ENCODE measurements at places on chromosomes 7 and 10.
A peak's percentile ranks its signal among the peaks of the same experiment; 100 is the strongest.

- DNase-seq, result no peak
These were observed 83.1 kb upstream of the SEMA3A start for GRCh38 chr7:84277628-84278224.

DNA sequence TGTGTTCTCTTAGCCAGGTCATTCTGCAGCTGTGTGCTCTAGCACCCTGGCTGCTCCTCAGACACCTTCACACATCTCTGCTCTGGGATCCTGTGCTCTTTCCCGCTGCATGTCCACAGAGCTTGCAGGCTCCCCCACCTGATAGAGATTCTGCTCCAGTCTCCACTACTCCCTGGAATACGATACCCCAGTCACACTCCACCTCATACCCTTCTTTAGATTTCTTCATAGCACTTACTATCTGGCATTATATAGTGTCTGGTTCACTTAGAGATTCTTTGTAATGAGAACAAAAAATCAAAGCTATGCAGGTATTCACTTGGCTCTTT lies 88.0 kb downstream of the CELF2 start:
- DNase-seq, result no peak

- DNase-seq, result no peak
These were observed 161.6 kb downstream of the BICC1 start for GRCh38 chr10:58674251-58674650.

DNA sequence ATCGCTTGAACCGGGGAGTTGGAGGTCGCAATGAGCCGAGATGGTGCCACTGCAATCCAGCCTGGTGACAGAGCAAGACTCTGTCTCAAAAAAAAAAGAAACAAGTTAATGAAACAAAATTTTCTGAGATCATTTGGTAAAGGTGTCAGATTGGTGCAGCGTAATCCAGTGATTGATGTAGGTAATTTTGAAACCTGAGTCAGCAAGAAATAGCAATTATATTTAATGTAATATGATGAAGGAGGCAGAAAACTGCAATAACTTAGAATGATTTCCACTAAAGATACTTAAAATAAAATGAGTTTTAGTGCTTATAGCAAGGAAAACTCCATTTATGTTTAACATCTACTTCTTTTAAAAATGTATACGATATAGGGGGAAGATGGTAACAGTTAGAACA lies 1049.8 kb upstream of the C7orf33 start:
- DNase-seq, result no peak

DNA sequence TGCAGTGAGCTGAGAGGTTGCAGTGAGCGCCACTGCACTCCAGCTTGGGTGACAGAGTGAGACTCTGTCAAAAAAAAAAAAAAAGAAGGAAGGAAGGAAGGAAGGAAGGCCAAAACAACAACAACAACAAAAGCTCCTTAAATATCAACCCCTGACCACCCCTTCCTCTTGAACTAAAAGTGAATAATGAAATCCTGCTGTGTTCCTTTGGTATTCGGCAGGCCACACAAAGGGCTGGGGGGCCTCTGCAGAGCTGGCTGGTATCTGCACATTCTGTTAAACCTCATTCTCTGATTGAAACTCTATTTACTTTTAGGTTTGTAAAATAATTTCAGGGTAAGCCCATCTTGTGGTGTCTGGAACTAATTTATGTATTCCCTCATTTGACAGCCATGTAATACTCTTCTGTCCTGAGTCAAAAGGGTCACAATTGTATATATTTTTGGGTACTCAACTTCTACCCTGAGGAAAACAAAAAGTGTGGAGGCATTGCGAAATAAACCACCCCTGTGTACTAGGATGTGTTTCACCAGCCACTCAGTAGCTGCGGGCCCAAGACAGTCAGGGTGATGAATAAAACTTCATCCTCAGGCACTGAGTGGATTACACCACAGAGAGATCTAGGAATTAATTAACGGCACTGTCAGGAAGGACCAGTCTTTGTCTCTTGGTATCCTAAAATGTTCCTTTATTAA lies 446.4 kb upstream of the PFKP start:
- DNase-seq, result no peak

- peak; percentile 75 for DNase-seq
These were observed 51.0 kb downstream of the COL1A2 start for GRCh38 chr7:94445696-94446194.

DNA sequence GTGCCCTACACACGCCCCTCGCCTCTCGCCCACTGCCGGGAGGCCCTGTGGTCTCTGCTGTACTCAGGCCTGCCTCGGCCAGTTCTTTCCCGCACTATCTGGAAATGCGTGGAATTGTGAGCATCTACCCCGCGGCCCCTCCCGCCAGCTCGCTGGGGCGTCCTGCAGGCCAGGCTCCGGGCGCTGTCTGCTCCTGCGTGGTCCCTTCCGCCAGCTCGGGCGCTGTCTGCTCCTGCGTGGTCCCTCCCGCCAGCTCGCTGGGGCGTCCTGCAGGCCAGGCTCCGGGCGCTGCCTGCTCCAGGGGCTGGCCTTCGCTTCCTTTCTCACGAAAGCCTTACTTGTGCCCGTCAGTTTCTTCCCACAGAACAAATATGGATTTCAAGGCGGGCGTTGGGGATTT lies 14.9 kb downstream of the GET4 start:
- DNase-seq, result no peak

DNA sequence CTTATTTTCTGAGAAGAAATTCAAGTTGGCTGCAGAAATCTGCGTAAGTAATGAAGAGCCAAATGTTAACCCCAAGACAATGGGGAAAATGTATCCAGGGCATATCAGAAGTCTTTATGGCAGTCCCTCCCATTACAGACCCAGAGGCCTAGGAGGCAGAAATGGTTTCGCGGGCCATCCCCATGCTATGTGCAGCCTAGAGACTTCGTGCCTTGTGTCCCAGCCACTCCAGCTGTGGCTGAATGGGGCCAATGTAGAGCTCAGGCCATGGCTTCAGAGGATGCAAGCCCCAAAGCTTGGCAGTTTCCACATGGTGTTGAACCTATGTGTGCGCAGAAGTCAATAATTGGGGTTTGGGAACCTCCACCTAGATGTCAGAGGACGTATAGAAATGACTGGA lies 131.9 kb downstream of the GPR37 start:
- no peak for DNase-seq

DNA sequence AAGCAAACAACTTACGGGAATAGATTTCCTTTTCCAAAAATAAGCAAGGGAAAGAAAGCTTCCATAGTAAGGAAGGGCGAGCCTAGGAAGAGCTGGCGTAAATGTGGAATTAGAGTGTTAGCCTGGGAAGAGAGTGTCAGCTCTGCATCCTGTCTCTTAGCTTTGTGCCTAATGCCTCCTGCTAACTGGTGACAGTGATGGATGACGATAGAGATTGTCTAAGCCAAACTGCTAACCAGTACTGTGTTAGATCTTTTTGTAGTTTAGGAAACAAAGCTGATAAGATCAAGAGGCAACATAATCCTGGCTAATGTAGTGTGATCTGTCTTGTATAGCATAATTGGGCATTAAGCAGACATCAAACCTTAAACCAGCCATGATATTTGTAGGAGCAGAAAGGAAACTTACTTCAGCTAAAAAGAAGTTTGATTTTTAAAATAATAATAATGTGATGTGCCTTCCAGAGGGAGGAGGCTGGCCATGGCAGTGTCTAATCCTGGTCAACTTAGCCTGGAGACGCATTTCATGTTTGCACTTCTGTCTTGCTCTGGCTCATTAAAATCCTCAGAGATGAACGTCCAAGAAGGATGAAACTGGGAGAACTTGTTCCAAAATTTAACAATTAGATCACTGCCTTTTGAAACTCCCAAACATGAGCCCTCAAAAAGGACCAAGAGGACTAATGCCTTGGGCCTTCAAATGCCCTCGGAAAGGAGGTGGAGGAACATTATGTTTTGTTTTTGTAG lies 85.1 kb downstream of the FAM204A start:
- no peak for DNase-seq

DNA sequence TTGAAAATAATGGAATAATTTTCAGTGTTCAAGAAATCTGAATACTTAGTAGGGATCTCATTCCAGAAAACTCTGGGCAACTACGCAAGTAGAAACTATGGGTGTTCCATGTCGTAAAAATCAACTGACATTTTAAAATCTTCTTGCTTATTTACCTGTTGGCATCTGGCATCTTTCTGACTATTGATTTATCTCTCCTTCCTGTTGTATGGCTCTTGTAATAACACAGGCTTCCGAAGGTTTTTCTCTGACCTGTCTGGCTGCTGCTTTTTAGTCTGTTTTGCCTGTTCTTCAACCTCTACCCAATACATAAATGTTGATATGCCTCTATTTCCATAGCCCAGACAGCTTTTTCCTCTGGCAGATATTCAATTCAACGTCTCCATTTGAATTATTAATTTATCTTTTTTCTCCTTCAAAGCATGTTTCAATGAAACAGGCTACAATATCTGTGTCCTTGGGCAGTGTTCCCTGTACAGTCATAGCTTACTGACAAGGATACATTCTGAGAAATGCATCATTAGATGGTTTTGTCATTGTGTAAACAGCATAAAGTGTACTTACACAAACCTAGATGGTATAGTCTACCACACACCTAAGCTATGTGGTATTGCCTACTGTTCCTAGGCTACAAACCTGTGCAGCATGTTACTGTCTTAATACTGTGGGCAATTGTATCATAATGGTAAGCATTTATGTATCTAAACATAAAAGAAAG lies 105.9 kb upstream of the ETV1 start:
- peak; percentile 9 for DNase-seq

DNA sequence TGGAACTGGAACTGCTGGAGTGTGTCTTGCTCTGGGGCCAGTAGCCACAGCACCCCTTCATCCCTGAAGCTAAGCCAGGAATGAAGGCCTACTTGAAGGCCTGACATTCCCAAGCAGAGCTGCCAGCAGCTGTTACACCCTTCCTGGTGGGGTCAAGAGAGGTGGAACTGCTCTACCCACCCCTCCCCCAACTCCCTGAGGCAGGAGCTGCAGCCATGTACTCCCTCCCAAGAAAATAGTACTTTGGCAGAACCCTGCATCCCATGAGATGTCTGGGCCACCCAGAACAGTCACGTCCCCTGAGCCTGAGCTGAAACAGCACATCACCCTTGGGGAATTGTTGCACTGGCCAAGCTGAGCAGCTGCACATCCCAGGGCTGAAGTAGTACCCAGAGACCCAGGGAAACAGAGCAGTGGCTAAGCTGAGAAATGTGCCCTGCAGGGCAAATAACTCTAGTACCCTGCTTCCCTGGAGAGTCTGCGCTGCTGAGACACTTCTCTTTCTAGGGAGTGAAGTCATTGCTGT lies 63.4 kb upstream of the PLA2G12B start:
- peak; percentile 29 for DNase-seq

GRCh38 chr7:94449151-94449725 lies 54.5 kb downstream of the COL1A2 start:
- peak; percentile 59 for DNase-seq

GRCh38 chr7:99784007-99784406 lies at the start of gene CYP3A4:
TSS of gene CYP3A4 (minus strand) at chr7:99784184. CDS start at chr7:99784081, 103 bp downstream.
- no peak for DNase-seq

DNA sequence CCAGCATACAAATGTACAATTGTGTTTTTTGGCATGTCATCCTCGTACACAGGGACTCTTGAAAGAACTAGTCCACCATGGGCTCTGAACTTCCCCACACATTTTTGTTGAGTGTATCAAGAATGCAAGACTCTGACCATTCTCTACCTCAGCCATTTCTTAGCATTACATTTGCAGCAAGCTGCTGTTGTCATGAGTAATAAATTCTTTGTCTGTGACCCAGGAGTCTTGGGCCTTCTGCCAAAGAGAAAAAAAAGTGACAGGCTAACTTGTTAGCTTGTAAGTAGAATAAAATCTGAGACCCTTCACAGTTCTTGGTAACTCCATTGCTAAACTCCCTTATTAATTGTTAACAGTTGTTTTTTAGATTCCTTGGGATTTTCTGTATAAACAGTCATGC lies 542.3 kb upstream of the MBL2 start:
- DNase-seq, result peak; percentile 100

GRCh38 chr10:97633921-97634320 lies 621 bp upstream of the MORN4 start:
- DNase-seq, result no peak

DNA sequence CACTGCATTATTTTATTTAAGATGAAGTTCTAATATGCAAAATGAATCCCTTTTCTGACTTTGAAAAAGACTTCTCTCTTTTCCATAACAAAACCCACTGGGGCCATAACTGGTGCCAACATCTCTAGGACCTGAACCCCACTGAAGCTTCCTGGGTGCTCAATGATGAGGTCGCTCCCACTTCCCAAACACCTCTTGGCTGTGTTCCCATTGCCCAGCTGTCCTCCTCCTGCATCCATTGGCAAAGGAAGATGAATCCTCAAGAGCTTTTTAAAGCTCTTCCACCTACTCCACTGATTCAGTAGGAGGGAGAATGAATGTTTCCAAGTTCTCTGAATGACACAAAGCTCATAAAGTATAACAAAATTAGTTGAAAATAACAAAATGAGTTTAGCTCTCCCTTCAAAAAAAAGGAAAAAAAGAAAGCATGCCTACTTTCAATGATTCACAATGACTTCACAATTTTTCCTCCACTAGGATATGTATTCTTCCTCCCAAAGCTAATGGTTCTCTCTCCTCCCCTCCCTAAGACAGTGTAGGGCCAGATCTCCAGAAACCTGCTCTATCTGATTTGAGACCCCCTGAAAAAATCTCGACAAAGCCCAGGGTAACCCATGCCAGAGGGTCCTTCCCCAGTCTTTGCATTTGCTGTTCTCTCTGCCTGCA lies 64.8 kb downstream of the SORBS1 start:
- DNase-seq, result no peak

- no peak for DNase-seq
These were observed 376.9 kb upstream of the MYO3A start for GRCh38 chr10:25557136-25557535.

- no peak for DNase-seq
These were observed 371.9 kb downstream of the BMPER start for GRCh38 chr7:34277016-34277802.

- DNase-seq, result no peak
These were observed 39.7 kb downstream of the SP8 start for GRCh38 chr7:20747001-20747400.

DNA sequence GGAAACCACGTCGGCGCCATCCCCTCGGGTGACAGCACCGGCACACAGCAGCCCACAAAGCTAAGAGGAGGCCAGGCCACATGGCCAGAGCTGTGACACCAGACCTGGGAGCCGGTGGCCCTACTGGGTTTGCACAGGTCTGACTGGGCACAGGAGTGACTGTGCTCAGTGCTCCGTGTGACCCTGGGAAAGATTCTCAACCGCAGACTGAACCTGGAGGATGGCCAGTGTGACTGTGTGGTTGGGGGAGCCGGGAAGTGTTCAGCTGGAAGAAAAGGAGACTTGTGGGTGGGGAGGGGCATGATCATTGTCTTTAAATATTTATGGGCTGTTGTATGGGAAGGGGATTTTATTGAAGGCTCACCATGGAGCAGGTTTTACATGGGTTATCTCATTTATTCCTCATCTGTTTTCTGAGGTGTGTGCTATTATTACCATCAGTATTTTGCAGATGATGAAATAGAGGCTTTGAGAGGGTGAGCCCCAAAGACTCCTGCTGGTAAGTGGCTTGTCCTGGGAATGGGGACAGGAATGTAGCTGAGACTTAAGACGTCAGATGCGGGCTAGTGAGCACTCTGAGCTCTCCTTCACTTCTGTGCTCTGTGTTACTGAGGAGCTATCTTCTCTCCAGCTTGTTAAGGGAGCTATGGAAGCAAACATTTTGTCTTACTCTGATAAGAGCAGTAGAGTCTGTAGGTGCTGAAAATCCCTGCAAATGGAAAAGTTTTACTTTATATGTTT lies 127.5 kb downstream of the TMEM178B start:
- DNase-seq, result no peak
